MM.1S (cell line): ENCODE measurements at places on chromosomes 3 and 15.

DNA sequence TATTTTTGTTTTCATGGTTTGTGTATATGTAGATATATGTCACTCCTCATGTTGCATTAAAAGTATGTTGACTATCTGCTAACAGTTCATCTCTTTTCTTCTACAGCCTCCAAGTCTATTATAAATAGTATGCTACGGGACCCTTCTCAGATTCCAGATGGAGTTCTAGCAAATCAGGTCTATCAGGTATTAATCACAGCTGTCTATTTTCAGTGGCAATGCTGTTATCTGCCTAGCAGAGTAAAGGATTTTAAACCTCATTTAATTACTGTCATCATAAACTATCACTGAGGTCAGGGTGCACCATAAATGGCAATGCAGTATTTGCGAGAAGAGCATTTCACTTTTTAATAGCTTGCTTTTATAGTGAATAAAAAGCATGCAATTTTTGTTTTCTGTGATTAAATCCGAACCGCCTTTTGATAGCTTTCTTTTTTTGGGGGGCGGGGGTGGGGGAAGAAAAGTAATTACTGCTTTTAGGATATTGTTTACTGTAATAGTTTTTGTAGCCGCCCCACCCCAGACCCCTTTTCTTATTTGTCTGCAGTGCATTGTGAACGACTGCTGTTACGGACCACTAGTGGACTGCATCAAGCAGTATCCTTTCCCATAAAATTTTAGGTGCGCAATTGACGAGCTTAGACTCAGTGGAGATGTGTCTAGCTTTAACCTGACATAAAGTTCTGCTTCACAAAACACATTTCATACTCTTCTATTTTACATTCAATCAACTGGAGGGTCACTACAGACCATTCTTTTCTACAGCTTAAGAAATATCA is 112.3 kb downstream of the CDIN1 start:
- DNase-seq: no peak

DNA sequence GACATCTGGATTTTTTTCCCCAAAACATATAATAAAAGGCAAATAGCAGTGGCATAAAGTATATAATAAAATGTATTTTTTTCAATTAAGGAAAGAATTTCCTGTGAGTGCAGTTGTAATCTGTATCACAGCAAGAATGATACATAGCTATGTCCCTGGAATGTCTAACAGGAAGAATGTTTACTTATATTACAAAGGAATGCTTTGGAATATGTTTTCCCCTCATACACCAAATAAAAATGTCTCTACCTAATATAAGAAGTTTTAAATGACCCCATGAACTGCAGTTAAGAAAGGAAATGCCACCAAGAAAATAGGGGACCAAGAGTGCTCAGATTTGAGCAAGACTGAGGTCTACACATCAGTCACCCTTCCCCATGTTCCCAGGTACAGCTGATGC is 38.0 kb upstream of the ATP11B start:
- no peak for DNase-seq

DNA sequence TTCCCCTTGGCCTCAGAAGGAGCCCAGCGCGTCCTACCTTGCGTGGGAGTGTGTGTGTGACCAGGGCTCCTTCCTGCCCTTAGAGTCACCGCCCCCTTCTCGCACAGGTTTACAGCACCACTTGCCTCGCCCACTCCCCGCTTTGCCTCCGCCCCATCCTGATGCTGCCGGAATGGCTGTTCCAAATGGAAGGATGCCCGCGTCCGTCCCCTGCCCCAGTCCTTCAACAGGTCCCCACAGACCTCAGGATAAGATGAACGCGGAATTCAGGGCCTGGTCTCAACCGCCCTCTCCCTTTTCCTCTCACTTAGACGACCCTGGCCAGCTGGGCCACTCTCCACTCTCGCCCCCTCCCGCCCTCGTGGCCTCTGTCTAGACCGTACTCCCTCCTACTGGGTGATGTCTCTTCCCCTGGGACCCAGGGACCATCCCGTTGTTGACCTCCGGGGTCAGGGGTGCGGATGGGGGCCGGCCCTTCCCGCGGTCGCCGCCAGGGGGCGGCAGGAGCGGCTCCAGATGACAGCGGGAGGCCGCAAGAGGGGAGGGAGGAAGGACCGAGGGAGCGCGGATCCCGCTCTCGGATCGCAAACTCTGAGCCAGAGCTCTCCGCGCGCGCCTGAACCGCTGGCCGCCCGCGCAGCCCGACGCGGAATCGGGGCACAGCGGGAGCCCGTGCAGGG is at the start of gene THSD4:
THSD4 (plus strand) TSS at position 585 of the 680 bp plus-strand sequence.
- DNase-seq: peak; percentile 80

DNA sequence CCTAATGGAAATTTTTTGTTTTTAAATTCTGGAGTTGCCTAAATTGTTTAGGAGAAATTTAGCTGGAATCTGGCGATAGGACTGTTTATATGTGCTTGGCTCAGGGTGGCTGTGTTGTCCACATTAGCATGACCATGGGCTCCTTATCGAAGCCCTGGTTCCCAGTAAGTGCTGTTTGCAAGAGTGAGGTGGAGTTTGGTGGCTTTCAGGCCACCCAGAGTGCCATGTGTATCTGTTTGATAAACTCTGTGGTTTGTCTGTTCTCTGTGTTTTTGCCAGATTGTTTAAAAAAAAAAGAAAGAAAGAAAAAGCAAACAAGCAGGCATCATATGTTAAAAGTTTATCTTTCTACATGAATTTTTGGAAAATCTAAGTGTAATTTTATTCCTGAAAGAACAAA is 51.5 kb downstream of the PLCL2 start:
- no peak for DNase-seq

- no peak for DNase-seq
Observed at GRCh38 chr3:10823516-10823818, 7.4 kb downstream of the SLC6A11 start.
